H9 (cell line): ENCODE measurements at places on chromosomes 3 and 15. TPM values are rescaled to one million over a fixed set of nuclear protein-coding genes. Genes with fewer than 3 reads are reported as not detected.

DNA sequence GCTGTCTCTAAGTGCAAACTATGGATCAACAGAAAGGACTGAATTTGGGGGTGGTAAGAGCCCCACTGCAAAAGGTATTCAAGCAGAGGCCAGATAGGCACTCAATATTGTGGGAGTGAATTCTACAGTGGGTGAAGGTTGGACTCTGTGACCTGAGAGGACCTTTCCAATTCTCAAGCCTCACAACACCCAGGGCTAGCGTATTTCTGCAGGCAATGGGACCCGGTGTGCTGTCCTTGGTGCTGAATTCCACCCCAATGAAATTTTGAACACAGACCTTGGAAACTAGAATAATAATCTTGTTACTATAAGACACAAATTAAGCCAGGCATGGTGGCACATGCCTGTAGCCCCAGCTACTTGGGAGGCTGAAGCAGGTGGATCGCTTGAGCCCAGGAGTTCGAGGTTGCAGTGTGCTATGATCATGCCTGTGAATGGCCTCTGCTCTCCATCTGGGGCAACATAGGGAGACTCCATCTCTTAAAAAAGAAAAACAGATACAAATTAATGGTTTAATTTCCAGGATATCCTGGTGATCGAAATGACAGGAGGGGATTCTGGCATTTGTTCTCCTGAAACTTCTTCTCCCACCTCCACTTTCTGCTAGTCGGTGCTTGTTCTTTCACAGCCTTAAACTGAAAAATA is 135.4 kb downstream of the RAB11A start:
- no peak overlapping the region for H3K27ac ChIP-seq
- no peak for DNase-seq
- peaks cover 4% of the 10 kb centered on the region; the same call in 1 of the 2 replicates for H3K4me1 ChIP-seq

GRCh38 chr15:70810916-70811578 is 42.9 kb downstream of the LARP6 start:
- DNase-seq: no peak
- H3K4me3 ChIP-seq: no peak overlapping the region
- no peaks in the 10 kb centered on the region for H3K36me3 ChIP-seq
- H3K27ac ChIP-seq: no peak overlapping the region
- H3K27me3 ChIP-seq: no peaks in the 10 kb centered on the region

- H3K36me3 ChIP-seq: no peaks in the 10 kb centered on the region
- H3K27me3 ChIP-seq: no peaks in the 10 kb centered on the region
- H3K4me1 ChIP-seq: no peaks in the 10 kb centered on the region
- no peak overlapping the region for H3K4me3 ChIP-seq
- no peak overlapping the region for H3K27ac ChIP-seq
Measured at GRCh38 chr15:56719774-56720555, 13.3 kb downstream of the ZNF280D start.

GRCh38 chr15:90991587-90992285 is 2.6 kb downstream of the PRC1 start:
- H3K4me1 ChIP-seq: no peaks in the 10 kb centered on the region
- peak overlapping the region; percentile 21; the same call in 2 of the 3 replicates for H3K4me3 ChIP-seq
- H3K36me3 ChIP-seq: peaks cover 7% of the 10 kb centered on the region
- H3K27me3 ChIP-seq: no peaks in the 10 kb centered on the region

Gene TIMP4
- total RNA-seq: 8.4 and 8.5 TPM in 2 replicates

Gene GCSAM
- total RNA-seq: not detected in 2 replicates

Gene CRYGS
- 0.83 and 1.0 TPM in 2 replicates for total RNA-seq

Gene CILP
- 0.04 TPM in 1 of 2 replicates, not detected in the other for total RNA-seq

Gene SNTN
- total RNA-seq: not detected in 2 replicates
